ENCODE measurements at places on chromosomes 11 and 22.

DNA sequence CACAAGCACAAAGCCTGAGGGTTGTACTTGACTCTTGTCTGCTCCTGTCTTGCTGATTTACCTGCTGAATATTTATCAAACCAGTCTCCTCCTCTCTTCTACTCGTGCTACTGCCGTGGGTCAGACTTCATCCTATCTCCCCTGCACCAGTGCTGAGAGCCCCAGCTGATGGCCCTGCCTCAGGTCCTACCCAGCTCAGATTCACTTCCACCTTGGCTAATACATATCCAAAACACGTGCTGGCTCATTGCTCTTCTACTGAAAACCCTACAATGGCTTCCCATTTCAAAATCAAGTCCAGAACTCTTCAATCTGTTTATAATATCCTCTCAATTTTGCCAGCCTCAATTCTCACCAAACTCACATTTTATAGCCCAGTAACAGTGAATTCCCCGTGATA is 48.3 kb downstream of the RAB30 start:
- DNase-seq, result no peak

DNA sequence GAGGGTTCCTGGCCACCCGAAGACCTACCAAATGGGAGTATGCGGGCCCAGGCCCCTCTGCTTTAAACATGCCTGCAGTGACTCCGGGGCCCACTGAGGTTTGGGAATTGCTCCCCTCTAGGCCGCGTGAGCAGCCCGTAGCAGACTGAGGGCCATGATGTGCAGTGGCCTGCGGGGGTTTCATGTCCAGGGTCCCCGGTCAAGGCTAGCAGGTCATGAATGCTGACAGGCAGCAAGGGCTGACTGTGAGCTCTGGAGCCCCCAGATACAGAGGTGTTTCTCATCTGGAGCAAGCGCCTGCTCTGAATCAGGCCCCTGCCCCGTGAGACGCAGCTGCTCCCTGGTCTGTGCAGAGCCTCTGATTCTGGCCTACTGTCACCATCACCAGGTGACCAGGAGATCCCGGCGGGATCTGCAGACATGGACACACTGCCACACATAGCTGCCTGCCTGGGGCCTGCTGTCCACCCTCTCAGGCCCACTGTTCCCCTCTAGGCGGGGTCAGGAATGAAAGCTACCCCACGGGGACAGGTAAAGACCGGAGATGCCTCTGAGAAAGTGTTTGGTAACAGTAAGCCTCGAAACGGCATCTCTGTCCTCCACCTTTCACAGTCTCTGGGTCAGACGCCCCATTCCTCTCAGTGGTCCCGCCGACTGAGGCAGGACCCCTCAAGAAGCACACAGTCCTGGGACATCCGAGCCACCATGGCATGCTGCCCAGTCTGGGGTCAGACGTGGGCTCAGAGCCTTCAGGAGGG is 73.3 kb downstream of the PARVB start:
- DNase-seq, result no peak

DNA sequence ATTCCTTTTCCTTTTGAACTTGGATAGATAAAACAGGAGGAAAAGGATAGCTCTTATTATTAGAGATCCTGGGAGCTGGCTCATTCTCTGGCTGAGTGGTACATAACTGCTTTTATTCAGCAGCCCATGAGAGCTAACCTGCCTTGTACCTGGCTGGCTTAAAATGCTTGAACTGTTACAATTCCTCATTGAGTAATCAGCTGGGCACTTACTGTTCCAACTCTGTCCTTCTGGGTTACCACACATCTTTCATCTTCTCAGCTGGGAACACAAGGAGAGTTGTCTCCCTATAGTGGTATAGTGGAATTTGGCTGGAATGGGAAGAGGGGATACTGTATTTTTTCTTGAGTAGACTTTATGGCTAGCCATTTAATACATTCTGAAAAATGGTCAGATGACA is 39.8 kb upstream of the SPTBN2 start:
- no peak for DNase-seq

DNA sequence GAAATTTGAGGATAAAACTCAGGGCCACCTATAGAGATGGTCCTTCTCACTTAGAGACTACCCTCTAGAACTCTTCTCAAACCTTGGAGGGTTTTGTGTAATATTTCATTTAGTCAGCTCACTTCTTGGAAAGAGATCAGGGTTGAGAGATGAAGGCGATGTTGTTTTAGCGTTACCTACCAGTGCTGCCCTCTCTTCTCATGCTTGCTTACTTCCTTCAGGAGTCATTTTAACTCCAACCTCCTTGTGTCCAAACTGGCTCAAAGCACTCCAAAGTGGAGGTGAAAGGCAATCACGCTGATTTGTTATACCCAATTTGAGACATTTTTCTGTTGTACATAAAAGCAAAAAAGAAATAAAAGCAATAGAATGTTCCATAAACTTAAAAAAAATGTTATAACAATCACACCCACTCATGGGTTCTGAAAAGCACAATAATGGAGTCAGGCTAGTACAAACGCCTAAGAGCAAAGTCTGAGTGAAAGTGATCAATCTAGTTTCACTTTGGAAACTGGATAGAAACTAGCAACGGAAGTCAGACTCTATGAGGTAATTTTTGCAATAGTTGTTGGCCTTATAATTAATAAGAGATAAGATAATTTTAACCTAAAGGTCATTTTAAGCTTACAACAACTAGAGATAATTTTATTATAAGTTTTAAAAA is 117.1 kb downstream of the MRTFA start:
- no peak for DNase-seq

GRCh38 chr11:64060263-64060860 is 24.6 kb downstream of the FLRT1 start:
- no peak for DNase-seq

- DNase-seq, result no peak
Observed at GRCh38 chr22:42280140-42280539, 9.7 kb upstream of the TCF20 start.

GRCh38 chr22:29313126-29313575 is 2.3 kb downstream of the RASL10A start:
- no peak for DNase-seq
